Ovary (tissue), 10 donors: ENCODE measurements at places on chromosomes 3 and 15. TPM values are rescaled to one million over a fixed set of nuclear protein-coding genes. Genes with fewer than 3 reads are reported as not detected.

VGLL3 gene
- 7.7 TPM for polyA plus RNA-seq

CELF6 gene
- polyA plus RNA-seq = 7.1 TPM

RTP3 gene
- not detected for polyA plus RNA-seq

CCDC32 gene
- 32.0 TPM for polyA plus RNA-seq

SLC28A1 gene
- polyA plus RNA-seq = 0.02 TPM

ZBED2 gene
- polyA plus RNA-seq = not detected

PLAAT1 gene
- polyA plus RNA-seq = 1.9 TPM

DAZL gene
- polyA plus RNA-seq = 0.16 TPM

MESP1 gene
- polyA plus RNA-seq = 0.33 TPM

CIDEC gene
- 1.4 TPM for polyA plus RNA-seq

SSUH2 gene
- polyA plus RNA-seq = 0.80 TPM

ZNF770 gene
- polyA plus RNA-seq = 13.5 TPM

EFCAB12 gene
- 0.67 TPM for polyA plus RNA-seq

PSMD6 gene
- 68.6 TPM for polyA plus RNA-seq

C3orf49 gene
- not detected for polyA plus RNA-seq

CNTN4 gene
- 6.6 TPM for polyA plus RNA-seq

ATP13A4 gene
- polyA plus RNA-seq = 0.27 TPM

CD86 gene
- polyA plus RNA-seq = 0.85 TPM

RHOV gene
- polyA plus RNA-seq = 0.07 TPM

MAGEF1 gene
- polyA plus RNA-seq = 48.7 TPM

PAQR5 gene
- 2.4 TPM for polyA plus RNA-seq

SUCNR1 gene
- polyA plus RNA-seq = 0.04 TPM

NDN gene
- 77.9 TPM for polyA plus RNA-seq

MORC1 gene
- not detected for polyA plus RNA-seq

ALG3 gene
- 17.8 TPM for polyA plus RNA-seq

ECE2 gene
- 0.43 TPM for polyA plus RNA-seq

MYL3 gene
- polyA plus RNA-seq = 0.63 TPM

ETV5 gene
- polyA plus RNA-seq = 1.8 TPM

FBLN2 gene
- 8.6 TPM for polyA plus RNA-seq

IL20RB gene
- polyA plus RNA-seq = 0.82 TPM

FLNB gene
- polyA plus RNA-seq = 78.6 TPM

HESX1 gene
- 1.4 TPM for polyA plus RNA-seq

HDC gene
- 2.4 TPM for polyA plus RNA-seq

A4GNT gene
- not detected for polyA plus RNA-seq

POPDC2 gene
- polyA plus RNA-seq = 4.6 TPM

CHRNA3 gene
- polyA plus RNA-seq = 0.27 TPM

CCR8 gene
- not detected for polyA plus RNA-seq

RNF168 gene
- 8.0 TPM for polyA plus RNA-seq

FAM107A gene
- 14.0 TPM for polyA plus RNA-seq

CFAP161 gene
- polyA plus RNA-seq = 0.97 TPM

CFAP20DC gene
- polyA plus RNA-seq = 2.4 TPM

HCLS1 gene
- polyA plus RNA-seq = 11.6 TPM

FAIM gene
- 12.4 TPM for polyA plus RNA-seq

RPL4 gene
- polyA plus RNA-seq = 5,574 TPM

DUOX1 gene
- 0.47 TPM for polyA plus RNA-seq

MINDY4B gene
- polyA plus RNA-seq = not detected

SLC51A gene
- polyA plus RNA-seq = 10.5 TPM

FYTTD1 gene
- 16.8 TPM for polyA plus RNA-seq

MEIS2 gene
- polyA plus RNA-seq = 35.0 TPM

RARB gene
- polyA plus RNA-seq = 3.5 TPM

CEP70 gene
- 15.5 TPM for polyA plus RNA-seq

KLF15 gene
- 13.4 TPM for polyA plus RNA-seq

LIPC gene
- 1.1 TPM for polyA plus RNA-seq
